RPMI8226 (cell line): ENCODE measurements at places on chromosomes 6 and 20.
A peak's percentile ranks its signal among the peaks of the same experiment; 100 is the strongest.

- peak; percentile 40 for DNase-seq
These were observed 135.7 kb downstream of the BCAS1 start for GRCh38 chr20:53934421-53935343.

DNA sequence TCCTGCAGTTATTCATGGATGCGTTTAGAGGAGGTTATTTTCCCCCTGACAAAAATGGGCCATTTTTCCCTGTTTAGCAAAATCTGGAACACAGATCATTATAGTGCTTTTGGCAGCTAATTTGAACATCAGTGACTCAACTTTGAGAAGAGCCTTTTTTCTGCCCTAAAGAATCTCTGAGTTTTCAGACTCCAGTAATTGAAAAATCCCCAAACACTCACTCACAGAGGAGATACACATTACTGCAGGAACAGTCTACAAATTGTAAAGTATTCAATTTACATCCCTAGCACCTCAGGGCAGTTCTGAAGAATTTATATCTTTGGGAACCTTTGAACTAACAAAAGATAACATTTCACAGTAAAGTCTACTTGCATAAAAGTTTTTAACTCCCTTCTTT, 966.6 kb upstream of the SLC35B3 start:
- DNase-seq, result no peak

GRCh38 chr20:3162080-3162611, 2.5 kb upstream of the FASTKD5 start:
- no peak for DNase-seq

GRCh38 chr20:3904857-3905256, 15.7 kb downstream of the PANK2 start:
- no peak for DNase-seq
